ENCODE measurements at places on chromosomes 2 and 18.

DNA sequence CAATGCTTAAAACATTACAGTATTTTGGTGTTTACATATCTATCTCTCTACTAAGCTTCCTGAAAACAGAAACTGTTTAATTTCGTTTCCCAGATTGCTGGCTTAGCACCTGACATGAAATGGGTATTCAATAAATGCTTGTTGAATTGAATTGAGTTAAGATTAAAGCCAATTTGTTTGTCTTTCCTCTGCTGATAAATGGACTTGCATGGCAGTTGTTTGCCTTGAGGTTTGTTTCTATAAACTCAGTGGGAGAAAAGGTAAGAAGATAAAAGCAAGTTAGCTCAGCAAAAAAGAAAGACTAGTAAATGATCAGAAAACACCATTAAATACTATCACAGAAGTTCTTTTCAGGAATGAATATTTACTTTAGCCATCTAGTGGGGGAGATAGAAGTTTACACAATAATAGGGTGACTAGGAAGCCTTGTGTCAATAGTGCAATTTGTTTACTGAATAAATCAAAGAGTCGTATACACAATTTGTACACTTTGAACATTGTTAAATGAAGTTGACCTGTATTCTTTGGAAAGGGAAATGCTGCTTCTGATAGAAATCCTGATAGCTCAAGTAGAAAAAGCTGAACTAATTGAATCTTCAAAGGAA is 754.5 kb upstream of the FAM98A start:
- DNase-seq: no peak

- DNase-seq: no peak
These were observed 75.4 kb downstream of the ANKRD12 start for GRCh38 chr18:9211955-9212354.

DNA sequence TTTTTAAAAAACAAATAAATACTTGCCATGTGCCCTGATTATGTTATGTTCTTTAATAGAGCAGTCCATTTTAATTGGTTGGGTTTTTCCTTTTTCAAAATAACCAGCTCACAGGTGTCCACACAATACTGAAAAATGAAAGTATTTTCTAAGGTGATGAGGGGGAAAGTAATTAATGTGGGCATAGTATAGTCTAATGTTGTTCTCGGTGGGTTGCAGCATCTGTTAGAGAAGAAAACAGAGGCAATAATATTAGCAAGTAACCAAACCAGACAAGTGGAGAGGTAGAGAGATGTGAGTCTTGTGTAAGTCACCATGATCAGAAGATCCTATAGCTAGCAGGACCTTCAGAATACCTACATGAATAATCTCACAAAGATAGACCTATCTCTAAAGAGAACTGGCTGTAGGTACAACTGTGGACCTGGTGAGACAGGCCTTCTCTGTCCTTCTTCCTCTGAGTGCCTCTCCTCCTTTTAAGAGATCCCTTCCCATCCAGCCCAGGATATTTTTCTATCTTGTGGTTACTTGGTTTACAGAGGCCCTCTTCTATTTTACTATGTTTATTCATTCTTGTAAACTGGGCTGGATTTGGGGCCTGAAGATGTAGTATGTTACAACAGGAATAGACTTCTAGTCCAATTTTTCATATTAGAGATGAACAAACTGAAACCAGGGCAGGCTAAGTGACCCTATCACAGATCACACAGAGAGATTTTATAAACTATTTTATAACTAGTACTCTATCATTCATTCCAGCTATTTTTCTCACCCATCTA is 67.1 kb upstream of the MSTN start:
- no peak for DNase-seq

- no peak for DNase-seq
These were observed 353.2 kb upstream of the CWC22 start for GRCh38 chr2:180360283-180360618.

GRCh38 chr2:164061129-164061746 is 325.4 kb upstream of the FIGN start:
- DNase-seq: no peak

DNA sequence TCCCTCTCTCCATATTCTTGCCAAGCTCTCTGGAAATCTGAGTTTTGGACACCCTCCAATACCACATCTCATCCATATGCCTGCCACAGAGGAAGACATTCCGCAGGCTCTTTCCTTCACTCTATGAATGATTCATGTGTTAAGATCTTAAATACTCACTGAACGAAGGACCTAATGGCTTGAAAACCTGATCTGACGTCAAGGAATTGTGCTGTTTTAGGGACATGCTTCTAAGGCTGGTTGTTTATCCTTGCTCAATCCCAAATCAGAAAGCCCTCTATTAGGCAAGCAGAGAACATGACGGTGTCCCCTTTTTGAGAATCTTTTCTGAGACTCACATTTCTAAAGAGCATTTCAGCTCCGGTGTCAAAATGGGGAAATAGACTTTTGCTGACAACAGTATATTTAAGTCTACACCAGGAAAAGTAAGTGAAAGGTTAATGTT is 83.7 kb upstream of the GALNT5 start:
- DNase-seq: no peak

- DNase-seq: no peak
These were observed 15.2 kb downstream of the PAX8 start for GRCh38 chr2:113263546-113263945.

- peak; percentile 42 for DNase-seq
These were observed 114.8 kb upstream of the ALKAL2 start for GRCh38 chr2:402721-403120.

DNA sequence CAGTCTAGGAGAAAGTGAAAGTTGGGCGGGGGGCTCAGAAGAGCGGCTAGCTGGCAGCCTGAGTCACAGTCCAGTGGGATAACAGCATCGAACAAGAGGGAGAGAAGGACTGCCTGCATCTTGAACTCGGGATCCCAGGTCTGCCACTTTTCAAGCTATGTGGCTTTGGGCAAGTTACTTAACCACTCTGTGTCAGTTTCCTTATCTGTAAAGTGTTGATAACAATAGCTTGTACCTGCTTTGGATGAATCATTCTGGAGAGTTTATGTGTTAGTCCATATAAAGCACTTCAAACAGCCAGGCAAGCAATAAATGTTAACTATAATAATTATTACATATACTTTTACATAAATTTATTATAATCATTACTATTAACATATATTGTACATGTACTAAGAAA is 4.6 kb downstream of the DYSF start:
- DNase-seq: no peak

DNA sequence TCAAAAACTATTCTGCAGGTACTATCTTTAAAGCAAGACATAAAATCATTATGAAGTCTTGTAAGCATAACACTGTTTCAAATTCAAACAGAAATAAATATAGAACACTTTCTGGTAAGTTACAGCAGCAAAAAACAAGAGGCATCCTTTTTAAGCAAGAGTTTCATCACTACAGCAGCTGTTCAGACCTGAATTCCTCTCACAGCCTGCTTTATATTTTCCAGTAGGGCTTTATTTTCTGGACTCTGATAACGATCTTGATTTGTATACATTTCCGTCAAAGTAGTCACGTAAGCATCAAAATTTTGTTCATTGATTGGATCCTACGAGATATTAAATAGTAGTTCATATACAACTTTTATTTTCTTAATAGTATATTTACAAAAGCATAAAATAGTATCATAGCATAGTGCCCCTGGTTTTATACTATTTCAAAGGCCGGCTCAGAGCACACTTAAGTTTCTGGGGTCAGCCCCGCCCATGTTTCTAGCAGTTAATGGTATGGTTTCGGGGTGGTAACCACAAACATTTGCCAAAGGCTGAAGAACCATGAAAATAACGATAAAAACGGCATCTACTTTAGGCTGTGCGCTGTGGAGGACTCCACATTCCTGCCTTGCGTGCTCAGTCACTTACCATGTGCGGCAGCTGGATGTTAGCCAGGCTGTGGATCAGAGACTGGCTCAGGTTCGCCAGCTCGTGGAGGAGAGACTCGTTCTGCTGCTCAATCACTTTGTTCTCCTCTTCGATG is 47.5 kb upstream of the PXDN start:
- DNase-seq: no peak

DNA sequence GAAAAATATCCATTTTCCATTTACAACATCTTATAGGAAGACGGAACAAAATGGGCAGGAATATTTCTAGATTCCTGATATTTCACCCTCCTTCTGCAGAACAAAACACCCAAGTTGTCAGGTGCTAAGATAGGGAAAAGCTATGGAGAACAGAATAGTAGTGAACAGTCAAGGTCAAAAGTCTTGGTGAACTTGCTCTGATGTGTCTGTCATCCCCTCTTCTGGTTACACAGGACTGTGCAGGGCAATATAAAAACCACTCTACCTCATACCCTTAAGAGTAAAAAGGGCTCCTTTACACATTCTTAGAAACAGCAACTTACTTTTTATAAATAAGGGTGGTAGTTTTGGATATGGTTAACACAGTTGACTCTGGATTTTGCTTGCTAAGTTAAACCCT is 4.4 kb downstream of the MYL1 start:
- no peak for DNase-seq

GRCh38 chr2:725468-725867 is 48.3 kb upstream of the TMEM18 start:
- no peak for DNase-seq
